ENCODE measurements at places on chromosomes 3 and 15. TPM values are rescaled to one million over a fixed set of nuclear protein-coding genes. Genes with fewer than 3 reads are reported as not detected.

DNA sequence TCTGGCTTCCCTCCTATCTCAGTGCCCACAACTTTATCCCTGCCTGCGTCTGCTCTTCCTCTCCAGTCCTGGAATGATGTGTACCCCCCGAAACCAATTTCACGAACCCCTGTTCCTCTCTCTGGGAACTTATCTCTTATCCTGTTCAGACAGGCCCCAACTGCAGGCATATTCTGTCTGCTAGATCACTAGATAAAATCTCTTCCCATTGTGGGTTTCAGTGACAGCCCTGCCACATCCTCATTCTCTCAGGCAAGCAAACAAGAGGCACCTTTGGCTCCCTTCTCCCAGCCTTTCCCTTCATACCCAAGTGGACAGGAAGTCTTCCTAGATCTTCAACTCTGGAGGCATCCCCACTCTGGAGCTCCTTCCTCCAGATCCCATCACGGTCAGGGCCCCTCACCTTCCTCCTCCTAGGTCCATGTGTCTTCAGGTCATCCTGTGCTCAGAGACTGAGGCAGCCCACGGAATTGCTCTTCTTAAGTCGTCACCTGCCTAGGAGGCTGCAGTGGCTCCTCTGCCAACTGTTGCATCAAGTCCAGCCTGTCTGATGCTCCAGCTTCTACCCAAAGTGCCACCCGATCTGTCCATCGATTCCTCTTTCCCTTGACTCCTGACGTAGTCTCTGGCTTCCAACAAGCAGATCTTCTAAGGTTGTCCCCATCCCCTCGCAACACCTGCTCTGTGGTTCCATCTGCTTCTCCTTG, 190.8 kb downstream of the SLCO3A1 start:
- no peak for DNase-seq

C3orf33 gene
- 5.5 TPM for total RNA-seq

DNA sequence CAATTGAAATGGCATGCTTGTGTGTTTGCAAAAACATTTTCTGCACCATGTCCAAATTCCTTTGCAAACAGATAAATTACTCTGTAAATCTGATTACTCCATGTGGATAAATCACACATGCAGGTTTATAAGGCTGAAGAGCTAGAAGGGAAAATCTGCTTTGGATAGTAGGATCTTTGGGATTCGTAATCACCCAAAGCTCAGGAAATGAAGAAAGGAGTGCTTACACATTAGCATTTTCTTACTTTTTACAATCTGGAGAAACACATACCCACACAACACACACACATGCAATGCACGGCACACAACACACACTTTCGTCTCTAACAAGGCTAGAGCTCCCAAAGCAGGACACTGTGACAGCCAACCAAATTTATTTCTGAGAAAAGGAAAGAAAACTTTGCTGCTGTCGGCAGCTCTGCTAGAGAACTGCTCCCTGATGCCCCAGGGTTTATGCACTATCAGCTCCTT, 2.1 kb downstream of the LSAMP start:
- DNase-seq, result peak; percentile 72

DNA sequence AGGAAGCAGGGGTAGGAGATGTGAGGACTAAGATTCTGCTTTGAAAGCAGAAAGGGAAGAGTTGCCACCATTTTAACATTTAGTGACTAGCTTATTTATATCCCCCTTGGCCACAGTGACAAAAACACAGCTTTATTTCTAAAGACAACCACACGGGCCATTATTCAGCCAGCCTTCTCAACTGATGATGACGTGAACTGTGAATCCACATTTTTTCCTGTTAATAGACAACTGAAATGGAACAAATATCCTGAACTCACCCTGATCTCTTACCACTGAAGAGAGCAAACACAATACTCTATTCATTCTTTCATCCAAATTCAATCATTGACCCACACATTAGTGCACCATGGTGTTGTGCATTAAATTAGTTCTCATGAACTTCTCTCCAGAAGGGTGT, 145.1 kb downstream of the TNIK start:
- no peak for DNase-seq

C3orf22 gene
- 1.7 TPM for total RNA-seq

- no peak for DNase-seq
Observed at GRCh38 chr3:10915376-10915775, 77.2 kb upstream of the SLC6A1 start.

- no peak for DNase-seq
Observed at GRCh38 chr3:106025151-106025722, 156.4 kb upstream of the CBLB start.

GRCh38 chr3:78048698-78049097, 1008.8 kb downstream of the ROBO2 start:
- no peak for DNase-seq

DNA sequence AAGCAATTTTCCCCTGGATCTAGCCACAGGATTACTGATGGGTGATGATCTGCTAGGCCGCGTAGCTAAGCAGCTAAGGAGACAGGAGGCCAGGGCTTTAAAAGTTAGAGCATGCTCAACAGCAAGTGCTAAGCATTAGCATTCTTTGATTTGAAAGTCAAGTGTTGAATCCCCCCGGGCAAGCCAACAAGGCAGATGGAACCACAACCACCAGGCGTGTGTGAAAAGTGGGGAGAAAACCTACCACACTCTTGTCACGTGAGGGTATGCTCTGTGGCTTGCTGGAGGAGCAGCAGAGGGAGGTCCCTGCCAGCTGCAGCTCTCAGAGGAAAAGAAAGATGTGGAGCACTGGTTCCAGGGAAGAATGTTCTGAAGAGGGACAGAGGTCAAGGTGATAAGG, 20.9 kb downstream of the SLC51A start:
- DNase-seq, result no peak

C3orf49 gene
- not detected for total RNA-seq

PLD1 gene
- total RNA-seq, result 59.7 TPM

- peak; percentile 47 for DNase-seq
Observed at GRCh38 chr15:25508369-25509002, 69.7 kb upstream of the UBE3A start.

CLDN16 gene
- 0.24 TPM for total RNA-seq

OXNAD1 gene
- 26.5 TPM for total RNA-seq

DNA sequence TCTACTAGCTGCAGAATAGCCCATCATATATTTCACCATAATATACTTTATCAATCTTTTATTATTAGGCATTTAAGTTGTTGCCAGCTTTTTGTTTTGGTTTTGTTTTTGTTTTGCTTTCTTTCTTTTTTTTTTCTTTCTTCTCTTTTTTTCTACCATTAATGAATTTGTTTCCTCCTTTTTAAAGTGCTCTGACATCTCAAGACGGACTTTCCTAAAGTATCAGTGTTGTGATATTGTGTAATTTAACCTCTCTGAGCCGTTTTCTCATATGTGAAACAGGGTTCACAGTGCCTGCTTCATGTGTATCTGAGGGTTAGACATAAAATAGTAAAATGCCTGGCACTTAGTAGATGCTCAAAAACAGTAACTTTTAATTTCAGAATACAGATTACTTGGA, 109.5 kb upstream of the IL12A start:
- no peak for DNase-seq

DNA sequence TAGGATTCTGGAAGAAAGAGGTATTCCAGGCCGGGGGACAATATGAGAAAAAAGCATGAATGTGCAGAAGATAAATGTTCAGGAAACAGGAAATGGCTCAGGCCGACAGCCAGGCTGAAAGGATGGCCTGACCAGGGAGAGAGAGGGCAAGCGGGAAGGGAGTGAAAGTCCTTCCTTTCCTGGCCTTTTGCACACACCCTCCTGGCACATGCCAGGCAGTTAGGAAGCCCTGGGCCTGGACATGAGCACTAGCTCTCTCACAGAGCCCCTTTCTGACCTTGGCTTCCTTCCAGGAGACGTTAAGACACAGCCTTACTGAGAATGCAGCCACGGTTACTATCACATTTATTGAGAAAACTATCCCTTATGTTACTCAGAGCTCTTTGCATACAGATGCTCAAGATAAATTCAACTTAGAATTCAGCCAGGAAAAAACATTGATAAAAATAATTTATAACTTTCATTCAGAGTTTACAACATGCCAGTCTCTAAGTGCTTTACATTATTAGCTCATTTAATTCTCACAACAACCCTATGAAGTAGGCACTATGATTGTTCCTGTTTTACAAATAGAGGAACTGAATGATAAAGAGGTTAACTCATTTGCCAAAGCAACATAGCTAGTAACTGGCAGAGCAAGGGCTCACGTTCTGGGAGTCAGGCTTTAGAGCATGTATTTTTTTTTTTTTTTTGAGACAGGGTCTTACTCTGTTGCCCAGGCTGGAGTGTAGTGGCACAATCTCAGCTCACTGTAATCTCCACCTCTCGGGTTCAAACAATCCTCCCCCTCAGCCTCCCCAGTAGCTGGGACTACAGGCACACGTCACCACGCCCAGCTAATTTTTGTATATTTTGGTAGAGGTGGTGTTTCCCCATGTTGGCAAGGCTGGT, 39.4 kb upstream of the SMAD3 start:
- peak; percentile 83 for DNase-seq

- no peak for DNase-seq
Observed at GRCh38 chr15:56754772-56755370, 21.6 kb upstream of the ZNF280D start.

DNA sequence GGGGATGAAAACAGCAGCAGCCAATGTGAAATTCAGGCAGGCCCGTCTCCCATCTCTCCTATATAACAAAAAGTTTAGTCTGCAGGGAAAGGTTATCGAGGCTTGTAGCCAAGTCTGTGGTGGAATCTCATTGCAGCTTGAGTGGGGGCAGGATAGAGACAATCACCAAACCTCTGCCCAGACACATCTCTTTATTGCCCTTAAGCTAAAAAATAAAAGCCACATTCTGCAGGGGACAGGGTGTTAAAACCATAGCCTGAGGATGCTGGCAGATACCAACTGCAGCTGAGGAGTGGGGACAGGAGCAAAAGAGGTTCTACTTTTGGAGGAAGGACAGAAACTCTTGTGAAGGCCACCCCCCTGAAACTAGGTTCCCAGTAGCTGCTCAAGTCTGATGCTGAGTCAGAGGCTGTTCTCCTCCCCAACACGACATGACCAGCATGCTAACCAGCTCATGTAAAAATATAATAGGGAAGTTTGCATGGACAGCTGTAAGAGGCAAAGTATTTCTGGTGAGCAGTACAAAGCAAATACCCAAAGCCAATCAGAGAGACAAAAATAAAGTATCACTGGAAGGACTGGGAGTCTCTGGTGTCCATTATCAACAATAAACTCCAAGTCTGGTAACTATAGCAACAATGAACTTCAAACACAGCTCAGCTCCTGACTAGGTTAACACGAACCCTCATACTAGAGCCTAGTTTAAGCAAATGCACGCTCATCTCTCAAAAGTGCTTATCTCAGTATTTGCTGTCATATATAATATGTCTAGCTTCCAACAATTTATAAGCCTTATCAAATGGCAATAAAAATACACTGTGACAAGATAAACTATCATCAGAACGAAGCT, 362.2 kb upstream of the SLCO3A1 start:
- DNase-seq, result no peak

DNA sequence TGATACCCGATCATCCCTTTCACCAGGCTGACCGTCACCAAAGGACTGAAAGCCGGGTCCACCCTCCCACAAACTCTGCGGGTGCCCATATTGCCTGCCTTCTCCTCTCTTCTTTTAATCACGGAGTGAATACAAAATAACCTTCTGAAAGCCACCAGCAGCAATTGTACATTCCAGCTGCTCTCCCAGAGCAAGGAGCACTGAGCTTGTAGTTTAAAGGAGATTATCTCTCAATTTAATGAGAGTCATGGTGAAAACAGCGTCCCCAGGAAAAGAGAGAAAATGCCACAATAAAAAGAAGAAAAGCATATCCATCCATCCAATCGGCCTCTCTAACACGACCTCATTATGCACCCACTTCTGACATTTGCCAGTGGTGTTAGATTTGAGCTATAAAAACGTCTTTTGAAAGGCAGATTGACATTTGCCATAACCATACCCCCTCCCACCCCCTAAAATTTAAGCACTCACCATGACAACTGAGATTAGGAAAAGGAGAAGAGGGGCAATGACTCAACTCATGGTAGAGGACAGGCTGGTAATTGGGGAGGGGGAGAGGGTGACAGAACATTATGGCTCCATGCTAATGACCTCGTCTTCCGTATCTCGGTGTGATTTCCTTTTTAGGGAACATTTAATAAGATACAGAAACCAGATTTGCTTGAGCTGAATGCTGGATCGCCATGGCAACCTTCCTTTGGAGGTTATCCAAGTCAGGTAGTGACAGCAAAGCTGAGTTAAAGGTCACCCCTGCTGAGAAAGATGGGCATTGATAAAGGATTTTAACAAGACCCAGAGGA, 106.2 kb downstream of the ST8SIA2 start:
- no peak for DNase-seq

DNA sequence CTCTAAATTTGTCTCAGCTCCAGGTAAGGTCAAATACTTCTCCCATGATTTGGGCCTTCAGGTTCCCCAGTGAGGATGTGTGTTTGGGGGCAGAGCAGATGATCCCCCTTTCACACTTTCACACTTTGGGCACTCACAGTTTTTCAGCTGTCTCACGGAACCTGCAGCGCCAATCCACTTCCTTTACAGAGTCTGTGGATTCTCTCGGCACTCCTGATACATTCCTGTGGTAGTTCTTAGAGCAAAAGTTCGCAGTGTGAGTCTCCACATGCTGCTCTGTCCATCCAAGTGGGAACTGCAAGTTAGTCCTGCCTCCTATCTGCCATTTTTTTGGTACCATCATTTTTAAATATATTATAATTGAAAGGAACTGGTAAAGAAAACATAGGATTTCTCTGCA, 20.2 kb upstream of the CPOX start:
- no peak for DNase-seq

GRCh38 chr15:34456658-34457057, 19.1 kb upstream of the GOLGA8A start:
- DNase-seq, result no peak

DNA sequence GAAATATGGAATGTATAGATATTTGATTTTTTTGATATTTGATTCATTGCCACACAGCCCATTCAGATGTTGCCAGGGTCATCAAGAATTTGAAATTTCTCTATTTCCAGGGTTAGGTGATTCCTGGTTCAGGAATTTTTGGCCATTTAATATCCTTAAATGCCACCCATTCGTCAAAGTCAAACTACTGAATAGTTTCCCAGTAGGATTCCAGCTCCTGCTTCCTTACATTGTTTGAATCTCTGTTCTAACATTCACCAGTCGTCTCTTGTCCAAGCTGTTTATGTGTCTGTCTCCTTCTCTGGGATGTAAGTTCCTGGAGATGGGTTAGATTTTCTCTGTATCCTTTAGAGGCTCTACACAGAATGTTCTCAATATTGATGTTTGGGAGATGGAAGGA, 124.9 kb upstream of the TLE3 start:
- DNase-seq, result no peak

IL5RA gene
- total RNA-seq, result 3.9 TPM

CADPS gene
- 10.1 TPM for total RNA-seq

- no peak for DNase-seq
Observed at GRCh38 chr3:150830094-150830681, 67.2 kb upstream of the SIAH2 start.

- DNase-seq, result no peak
Observed at GRCh38 chr3:59249004-59249403, 199.2 kb upstream of the CFAP20DC start.

GRCh38 chr3:17183951-17184550, 299.3 kb downstream of the PLCL2 start:
- DNase-seq, result no peak

GRCh38 chr3:68060191-68060590, 405.8 kb upstream of the SUCLG2 start:
- DNase-seq, result no peak

Measured in umbilical cord (tissue), 2 donors.